ENCODE measurements at places on chromosomes 11 and 22.

- DNase-seq = peak; percentile 14
These were observed 66.8 kb downstream of the CSTPP1 start for GRCh38 chr11:47003180-47003877.

- no peak for DNase-seq
These were observed 82.7 kb upstream of the MYOD1 start for GRCh38 chr11:17636721-17637120.

DNA sequence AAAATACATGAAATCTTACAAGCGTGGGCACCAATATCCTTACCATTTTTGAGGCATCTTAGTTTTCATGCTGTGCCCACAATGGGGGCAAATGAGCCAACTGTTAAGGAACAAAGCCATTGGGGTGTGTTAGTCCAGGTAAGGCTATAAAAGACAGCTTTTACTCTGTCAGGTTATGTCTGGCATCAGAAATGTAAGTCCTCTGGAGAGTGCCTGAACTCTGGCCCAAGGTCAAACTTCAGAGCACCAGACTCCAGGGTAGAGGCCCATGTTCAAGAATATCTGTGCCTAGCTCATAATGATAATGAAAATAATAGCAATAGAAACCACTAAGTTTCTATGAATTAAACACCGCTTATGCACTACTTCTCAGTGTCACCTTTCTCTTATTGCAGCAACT, 105.5 kb downstream of the CSNK2A3 start:
- DNase-seq = no peak

GRCh38 chr22:19916006-19916405, 25.6 kb upstream of the COMT start:
- no peak for DNase-seq

GRCh38 chr11:10125522-10126133, 168.4 kb downstream of the SBF2 start:
- DNase-seq = no peak

- DNase-seq = no peak
These were observed 406.6 kb downstream of the LARGE1 start for GRCh38 chr22:33513388-33514338.

DNA sequence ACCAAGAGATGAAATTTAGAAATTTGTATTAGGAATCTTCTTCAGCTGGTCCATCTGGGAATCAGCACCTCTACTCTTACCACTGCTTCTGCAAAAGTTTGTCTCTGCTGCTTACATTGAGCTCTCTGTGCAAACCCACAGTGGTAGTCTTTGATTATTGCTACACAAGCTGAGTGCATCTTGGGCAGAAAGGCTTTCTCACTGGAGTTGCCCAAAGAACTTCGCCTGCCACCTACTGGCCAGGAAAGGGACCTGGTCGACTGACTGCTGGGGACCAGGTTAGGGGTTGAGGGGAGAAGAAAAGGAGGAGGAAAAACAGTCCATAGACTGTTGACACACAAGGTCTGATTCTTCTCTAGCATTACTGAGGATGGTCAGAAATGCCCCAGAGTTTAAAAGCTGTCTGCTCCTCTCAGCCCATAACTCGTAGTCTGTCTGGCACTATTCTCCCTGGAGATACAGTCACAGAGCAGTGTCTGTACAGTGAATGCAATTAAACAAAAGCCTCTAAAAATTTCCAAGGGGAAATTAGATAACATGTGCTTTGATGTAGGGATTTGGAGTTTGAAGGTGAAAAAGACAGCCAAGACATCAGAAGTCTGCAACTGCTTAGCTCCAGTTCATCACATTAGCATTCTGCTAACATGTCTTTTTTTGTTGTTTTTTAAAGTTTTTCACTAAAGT, 215.0 kb upstream of the CTSC start:
- peak; percentile 49 for DNase-seq
